ENCODE measurements at places on chromosomes 16 and 17.
A peak's percentile ranks its signal among the peaks of the same experiment; 100 is the strongest.

DNA sequence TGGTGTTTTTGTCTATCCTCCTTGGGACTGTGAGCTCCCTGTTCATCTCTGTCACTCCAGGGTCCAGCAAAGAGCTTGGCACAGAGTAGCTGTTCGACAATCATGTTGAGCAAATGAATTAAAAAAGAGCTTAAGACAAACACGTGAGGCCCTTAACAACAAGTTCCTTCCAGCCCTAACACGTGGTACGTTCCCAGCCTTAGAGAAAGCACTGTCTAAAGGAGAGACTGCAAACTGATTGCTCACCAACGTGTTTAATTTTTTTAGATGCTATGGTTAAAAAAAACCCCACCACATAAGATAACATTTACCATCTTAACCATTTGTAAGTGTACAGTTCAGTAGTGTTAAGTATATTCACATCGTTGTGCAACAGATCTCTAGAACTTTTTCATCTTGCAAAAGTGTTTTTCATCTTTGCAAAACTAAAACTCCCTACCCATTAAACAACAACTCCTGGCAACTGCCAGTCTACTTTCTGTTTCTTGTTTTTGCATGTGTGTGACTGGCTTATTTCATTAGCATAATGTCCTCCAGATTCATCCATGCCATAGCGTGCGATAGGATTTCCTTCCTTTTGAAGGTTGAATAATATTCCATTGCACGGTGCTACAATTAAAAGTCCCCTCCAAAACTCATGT, 28.2 kb downstream of the LAT start:
- no peak for DNase-seq

DNA sequence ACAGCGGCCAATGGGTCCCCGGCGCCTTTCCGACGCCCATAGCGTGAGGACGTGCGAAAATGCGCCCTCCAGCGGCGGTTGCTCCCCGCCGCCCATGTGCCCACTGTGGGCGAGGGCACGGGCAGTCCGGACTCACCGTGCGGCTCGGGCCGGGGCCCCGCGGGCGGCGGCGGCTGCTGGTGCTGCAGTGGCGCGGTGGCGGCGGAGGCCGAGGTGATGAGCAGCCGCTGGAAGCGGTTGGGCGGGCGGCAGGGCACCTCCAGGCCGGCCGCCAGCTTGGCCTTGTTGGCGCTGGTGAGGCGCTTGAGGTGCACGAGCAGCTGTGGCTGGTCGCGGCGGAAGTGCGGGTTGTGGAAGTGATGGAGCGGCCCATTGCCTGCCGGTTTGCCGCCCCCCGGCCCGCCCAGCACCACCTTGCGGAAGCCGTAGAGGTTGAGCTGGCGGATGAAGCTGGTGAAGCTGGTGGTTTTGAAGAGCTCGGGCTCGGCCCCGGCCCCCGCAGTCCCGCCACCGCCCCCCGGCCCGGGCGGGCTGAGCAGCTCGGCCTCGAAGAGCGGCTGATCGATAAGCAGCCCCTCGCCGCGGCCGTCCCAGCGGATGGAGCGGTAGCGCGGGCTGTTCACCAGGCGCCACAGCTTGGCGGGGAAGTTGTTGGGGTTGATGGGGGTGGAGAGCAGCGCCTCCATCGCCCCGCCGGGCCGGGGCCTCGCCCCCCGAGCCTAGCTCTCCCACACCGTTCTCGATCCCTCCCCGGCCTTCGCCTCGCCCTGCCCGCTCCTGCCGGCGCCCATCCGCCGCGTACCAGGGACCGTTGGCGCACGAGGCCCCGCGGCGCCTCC, at the start of gene HSF5:
HSF5 (minus strand) TSS at position 820 of the 839 bp plus-strand sequence; CDS start at position 686, 134 bp downstream.
- no peak for DNase-seq

- no peak for DNase-seq
Observed at GRCh38 chr16:49036126-49036525, 245.5 kb downstream of the CBLN1 start.

DNA sequence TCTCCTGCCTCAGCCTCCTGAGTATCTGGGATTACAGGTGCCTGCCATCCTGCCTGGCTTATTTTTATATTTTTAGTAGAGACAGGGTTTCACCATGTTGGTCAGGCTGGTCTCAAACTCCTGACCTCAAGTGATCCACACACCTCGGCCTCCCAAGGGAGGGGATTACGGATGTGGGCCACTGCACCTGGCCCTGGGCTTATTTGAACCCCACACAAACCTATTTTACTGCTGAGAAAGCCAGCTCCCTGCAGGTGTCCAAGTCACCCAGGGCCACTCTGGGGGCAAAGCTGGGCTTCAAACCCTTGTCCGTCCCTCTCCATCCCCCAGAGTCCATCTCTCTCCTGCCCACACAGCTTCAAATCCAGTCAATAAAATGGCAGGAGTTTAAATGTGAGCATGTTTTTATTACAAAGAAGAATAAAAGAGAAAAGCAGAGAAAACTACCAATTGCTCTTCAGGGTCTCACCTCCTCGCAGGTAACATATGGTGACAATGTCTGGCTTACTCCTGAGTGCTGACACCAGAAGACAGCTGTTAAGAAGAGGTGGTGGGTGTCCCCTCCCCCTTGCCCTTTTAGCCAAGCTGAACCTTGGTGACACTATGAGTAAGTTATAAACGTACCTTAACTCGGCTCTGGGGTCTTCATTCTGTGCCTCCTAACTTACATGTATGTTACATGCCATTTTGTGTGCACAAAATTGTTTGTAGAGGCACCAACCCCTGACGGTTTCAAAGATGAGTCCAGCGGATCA, 45.4 kb downstream of the LAT start:
- peak; percentile 15 for DNase-seq

DNA sequence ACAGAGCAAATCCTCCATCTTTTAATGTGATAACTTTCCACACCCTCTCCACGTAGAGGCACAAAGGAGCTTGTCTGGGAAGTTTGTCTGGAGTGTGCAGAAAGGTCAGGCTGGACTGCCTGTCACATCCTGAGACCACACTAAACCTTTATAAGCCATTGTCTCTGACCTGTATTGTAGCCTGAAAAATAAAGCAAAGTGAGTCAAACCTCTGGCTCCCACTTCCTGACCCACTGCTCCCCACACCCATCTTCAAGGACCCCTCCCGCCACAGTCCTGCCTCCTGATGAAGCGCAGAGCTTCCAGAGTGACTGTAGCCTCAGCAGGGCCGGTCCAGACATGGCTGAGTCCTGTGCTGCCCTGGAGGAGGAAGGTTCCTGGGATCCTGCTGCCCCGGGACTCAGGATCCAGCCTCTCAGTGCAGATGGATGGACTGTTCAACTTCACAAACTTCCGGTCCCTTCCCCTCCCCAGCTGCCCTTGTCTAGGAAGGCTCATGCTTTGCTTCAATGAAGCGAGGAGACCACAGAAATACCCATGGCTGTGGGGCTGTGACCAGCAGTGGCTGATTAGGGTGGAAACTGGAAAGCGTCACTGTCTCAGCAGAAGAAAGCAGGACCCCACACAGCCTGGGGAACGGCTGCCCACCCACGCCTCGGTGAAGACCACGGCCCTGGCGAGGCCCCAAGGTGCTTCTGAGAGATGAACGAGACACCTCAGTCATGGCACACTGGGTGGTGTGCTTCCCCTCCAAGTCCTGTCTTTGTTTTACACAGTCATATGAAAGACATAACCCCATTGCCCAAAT, 30.9 kb upstream of the CLEC18B start:
- DNase-seq: no peak

GRCh38 chr17:64580384-64581315, 73.9 kb downstream of the CEP95 start:
- no peak for DNase-seq

DNA sequence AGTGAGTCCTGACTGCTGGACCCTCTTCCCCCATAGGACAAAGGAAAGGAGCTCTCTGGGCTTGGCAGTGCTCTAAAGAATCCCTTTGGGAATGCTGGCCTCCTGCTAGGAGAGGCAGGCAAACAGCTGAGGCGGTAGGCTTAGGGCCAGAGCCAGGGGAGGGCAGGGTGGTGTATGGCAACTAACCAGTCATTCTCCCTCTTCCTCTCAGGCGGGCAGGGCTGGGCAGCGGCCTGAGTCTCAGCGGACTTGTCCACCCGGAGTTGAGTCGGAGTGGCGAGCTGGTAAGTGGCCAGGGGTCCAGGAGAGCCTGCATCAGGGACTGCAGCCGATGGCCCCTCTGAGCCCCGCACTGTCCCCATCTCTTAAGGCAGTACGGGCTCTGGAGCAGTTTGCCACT, 4.4 kb downstream of the ACADVL start:
- DNase-seq: no peak

All from suprapubic skin (tissue), 4 donors.